ENCODE measurements at places on chromosomes 11 and 22.
A peak's percentile ranks its signal among the peaks of the same experiment; 100 is the strongest.

- no peak for DNase-seq
Measured at GRCh38 chr11:31655483-31655882, 145.9 kb downstream of the ELP4 start.

- no peak for DNase-seq
Measured at GRCh38 chr11:113234888-113235287, 79.5 kb upstream of the TTC12 start.

- DNase-seq = no peak
Measured at GRCh38 chr11:4891996-4892640, 10.4 kb downstream of the OR51T1 start.

DNA sequence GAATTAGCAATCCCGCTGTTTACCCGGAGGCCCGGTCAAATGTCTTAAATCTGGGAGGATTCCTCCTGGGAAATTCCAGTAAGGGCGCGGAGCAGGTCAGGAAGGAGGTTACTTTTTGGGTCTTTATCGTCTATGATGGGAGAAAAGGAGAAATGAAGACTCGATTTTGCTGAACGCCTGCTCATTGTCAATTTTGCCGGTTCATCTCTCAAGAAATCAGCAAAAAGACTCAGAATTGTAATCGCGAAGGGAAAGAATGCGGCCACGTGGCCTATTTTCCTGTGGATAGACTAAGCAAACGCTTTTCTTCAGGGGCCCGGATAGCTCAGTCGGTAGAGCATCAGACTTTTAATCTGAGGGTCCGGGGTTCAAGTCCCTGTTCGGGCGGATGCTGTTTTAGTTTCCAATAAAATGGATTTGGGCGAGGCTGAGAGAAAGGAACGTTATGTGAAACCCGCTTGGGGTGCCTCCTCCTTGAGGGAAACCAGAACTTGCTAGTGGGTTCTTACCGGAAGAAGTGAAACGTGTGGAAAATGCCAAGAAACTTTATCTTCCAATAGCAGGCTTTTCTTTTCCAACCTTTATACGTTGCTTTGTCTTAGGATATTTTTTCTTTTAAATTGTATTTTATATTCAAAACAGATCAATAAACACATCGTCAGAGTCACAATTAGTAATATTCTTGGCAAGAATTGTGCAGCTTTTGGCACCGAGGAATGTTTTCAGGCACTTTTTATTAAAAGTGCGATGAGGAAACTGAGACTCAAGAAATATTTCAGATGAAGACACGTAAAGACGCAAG lies 45.0 kb downstream of the OR4D9 start:
- DNase-seq = peak; percentile 18

- no peak for DNase-seq
Measured at GRCh38 chr22:45353786-45354185, 44.1 kb downstream of the FAM118A start.

- no peak for DNase-seq
Measured at GRCh38 chr11:46330563-46331281, 16.5 kb upstream of the DGKZ start.

GRCh38 chr11:34052036-34052607 lies 591 bp downstream of the CAPRIN1 start:
- DNase-seq = peak; percentile 87

- DNase-seq = no peak
Measured at GRCh38 chr22:44428941-44429830, 68.8 kb downstream of the RTL6 start.

DNA sequence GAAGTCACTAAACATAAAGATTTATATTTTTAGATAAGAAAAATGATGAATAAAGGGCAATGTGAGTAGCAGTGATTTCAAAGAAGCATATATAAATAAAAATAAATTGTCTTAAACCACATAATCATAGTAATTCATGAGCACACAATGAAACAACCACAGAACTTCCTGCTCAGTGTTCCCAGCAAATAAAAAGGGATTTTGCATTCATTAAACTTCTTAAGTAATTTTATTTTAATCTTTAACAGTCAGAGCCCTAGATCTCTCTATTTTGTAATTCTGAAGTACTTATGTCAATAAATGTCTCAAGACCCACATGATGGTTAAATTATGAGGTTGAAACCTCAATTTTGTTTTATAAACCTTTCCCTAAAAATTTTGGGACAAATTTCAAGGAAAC lies 14.5 kb upstream of the MMP20 start:
- DNase-seq = no peak

DNA sequence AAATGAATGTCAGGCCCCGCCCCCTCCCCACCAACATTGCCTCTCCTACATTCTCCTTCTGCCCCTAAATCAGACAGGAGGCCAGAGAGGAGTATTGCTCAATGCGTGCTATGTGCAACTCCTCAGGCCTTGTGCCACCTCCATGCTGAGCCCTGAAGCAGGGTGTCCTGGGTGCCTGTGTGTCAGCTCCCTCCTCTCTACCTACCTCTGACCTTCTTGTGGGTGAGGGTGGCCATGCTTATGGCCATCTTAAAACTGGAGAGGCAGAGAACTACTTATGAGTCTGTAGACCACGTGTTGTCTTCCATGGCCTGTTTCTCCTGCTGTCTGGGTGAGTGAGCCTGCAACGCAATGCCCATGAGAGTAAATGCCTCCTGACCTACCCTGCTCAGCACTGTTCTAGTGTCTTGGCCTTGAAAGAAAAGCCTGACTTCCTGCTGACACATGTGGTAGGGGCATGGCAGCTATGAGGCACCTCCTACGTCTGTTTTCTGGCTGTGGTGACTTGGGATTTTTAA lies 10.5 kb downstream of the MCAM start:
- peak; percentile 47 for DNase-seq

- no peak for DNase-seq
Measured at GRCh38 chr11:67588136-67588503, 4.5 kb downstream of the GSTP1 start.

GRCh38 chr11:28038775-28039174 lies 69.2 kb downstream of the KIF18A start:
- DNase-seq = no peak
